ENCODE measurements at places on chromosomes 3 and 15. TPM values are rescaled to one million over a fixed set of nuclear protein-coding genes. Genes with fewer than 3 reads are reported as not detected.
A peak's percentile ranks its signal among the peaks of the same experiment; 100 is the strongest.

Gene SEMA5B
- total RNA-seq: 0.33 TPM

Gene OR4M2
- total RNA-seq: not detected

Gene NDN
- total RNA-seq: 39.2 TPM

GRCh38 chr3:65871305-65872141 lies 167.2 kb downstream of the MAGI1 start:
- H3K27ac ChIP-seq: no peak overlapping the region
- no peak overlapping the region for H3K4me3 ChIP-seq
- H3K36me3 ChIP-seq: no peaks in the 10 kb centered on the region

- DNase-seq: no peak
- H3K36me3 ChIP-seq: no peaks in the 10 kb centered on the region
- no peaks in the 10 kb centered on the region for H3K27me3 ChIP-seq
- no peaks in the 10 kb centered on the region for H3K4me1 ChIP-seq
- H3K4me3 ChIP-seq: no peak overlapping the region
- no peak overlapping the region for H3K27ac ChIP-seq
These were observed 16.6 kb downstream of the ACAD9 start for GRCh38 chr3:128895843-128896697.

DNA sequence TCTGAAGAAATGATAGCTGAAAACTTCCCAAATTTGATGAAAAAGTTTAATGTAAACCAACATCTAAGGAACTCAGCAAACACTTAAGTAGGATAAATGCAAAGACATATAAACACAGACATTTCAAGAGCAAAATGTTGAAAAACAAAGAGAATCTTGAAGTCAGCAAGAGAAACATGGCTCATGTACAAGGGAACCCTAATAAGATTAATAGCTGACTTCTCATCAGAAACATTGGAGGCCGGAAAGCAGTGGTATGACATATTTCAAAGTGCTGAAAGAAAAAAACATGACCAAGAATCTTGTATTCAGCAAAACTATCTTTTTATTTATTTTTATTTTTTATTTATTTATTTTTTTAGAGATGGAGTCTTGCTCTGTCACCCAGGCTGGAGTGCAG lies 10.6 kb upstream of the PRKCI start:
- DNase-seq: no peak
- no peak overlapping the region for H3K27ac ChIP-seq
- no peaks in the 10 kb centered on the region for H3K27me3 ChIP-seq
- no peaks in the 10 kb centered on the region for H3K36me3 ChIP-seq
- no peak overlapping the region for H3K4me3 ChIP-seq
- H3K4me1 ChIP-seq: no peaks in the 10 kb centered on the region

DNA sequence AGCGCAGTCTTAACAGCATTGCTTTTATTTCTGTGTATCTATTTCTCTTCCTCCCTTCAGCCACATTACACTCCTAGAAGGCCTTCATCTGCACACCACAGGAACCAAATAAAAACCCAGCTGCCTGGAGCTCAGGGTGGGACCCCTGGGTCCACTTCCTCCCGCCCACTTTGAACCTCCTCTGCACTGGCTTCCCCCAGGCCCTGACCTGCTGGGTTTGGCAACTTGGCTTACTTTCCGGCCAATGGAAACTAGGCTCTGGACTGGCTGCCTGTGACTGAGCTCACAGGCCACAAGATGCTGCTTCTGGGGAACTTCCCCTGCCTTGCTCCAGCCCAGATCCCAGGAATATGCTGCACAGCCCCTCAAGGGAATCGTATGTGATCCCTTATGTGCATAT lies 89.8 kb downstream of the SEMA5B start:
- no peaks in the 10 kb centered on the region for H3K27me3 ChIP-seq
- no peak overlapping the region for H3K27ac ChIP-seq
- no peaks in the 10 kb centered on the region for H3K36me3 ChIP-seq
- no peak overlapping the region for H3K4me3 ChIP-seq
- DNase-seq: no peak
- H3K4me1 ChIP-seq: no peaks in the 10 kb centered on the region

DNA sequence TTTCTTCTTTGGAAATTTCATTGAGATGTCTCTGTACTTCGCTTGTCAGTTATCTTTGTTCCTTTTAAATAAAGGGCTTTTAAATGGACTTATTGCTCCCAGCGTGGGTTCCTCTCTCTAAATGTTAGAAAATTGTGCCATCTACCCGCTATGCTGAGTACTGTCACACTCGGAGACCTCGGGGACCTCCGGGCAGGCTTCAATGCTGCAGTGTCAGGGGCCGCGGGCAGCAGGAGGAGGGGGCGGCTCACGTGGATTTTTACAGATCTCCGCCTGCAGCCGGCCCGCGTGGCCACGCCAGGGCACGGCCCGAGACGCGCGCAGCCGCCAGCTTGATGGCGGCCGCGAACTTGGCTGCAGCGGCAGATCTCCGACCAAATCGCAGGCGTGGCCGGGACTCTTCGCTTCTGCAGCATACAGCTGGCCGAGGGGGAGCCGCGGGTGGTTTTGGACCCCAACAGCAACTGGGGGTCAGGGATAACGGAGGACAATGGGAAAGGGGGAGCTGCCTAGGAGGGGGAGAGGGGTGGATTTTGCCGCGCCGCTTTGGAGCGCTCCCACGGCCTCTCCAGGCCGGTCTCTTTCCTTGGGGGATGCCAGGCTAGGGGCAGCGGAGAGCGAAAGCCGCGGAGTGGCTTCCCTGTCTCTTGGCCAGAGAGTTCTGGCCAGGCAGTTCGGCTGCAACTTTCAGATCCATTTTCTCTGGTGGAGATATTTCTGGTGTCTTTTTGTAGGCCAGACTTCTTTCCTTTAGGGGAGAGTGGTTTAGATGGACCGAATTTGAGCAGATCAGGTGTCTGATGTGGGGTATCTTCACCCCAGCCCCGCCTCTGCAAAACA lies 15.3 kb downstream of the NR2F2 start:
- H3K27me3 ChIP-seq: no peaks in the 10 kb centered on the region
- H3K36me3 ChIP-seq: no peaks in the 10 kb centered on the region
- no peaks in the 10 kb centered on the region for H3K4me1 ChIP-seq
- H3K4me3 ChIP-seq: peak overlapping the region; percentile 79
- H3K27ac ChIP-seq: peak overlapping the region; percentile 93

GRCh38 chr15:80749589-80749988 lies 29.6 kb upstream of the CEMIP start:
- peak; percentile 59 for DNase-seq
- no peaks in the 10 kb centered on the region for H3K36me3 ChIP-seq
- no peak overlapping the region for H3K4me3 ChIP-seq
